Activated T-cell treated with anti-CD3 and anti-CD28 coated beads, Interleukin-2, amount 50 U/mL, for 48 hours (primary cell): ENCODE measurements at places on chromosomes 6 and 20.

DNA sequence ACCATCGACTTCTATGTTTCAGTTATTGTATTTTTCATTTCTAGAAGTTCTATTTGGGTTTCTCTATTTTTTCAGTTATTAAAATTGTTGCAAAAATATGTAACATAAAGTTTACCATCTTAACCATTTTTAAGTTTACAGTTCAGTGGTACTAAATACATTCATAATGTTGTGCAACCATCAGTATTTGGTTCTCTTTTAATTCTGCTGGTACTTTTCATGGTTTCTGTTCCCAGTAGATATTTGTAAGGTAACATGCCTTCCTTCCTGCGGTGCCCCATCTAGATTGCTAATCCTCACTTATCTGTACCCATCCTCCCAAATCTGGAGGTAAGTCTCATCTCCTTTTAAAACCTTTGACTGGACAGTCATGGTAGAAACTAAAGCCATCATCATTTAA lies 47.9 kb downstream of the TGM2 start:
- no peak for DNase-seq

GRCh38 chr6:150406948-150407347 lies 38.1 kb downstream of the IYD start:
- DNase-seq, result no peak

GRCh38 chr6:10402648-10403311 lies 12.1 kb downstream of the TFAP2A start:
- DNase-seq, result no peak

DNA sequence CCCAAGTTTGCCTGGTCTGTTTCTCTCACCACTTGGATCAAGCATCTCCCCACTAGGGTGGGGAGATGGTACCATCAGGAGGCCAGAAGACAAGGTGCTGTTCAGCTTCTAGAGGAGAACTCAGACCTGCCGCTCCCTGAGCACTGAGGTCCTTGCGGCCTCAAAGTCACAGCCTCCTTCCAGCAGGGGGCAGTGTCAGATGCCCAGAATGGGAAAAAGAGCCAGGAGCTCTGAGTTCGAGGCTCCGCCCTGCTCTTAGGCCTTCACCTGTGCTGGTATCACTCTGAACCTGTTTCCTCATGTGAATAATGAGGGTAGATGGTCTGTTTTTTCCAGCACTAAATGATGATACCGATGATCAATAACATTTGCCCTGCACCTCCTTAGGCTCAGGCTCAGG lies 68.7 kb downstream of the TOX2 start:
- DNase-seq, result peak; percentile 73
